ENCODE measurements at places on chromosomes 6 and 20. TPM values are rescaled to one million over a fixed set of nuclear protein-coding genes. Genes with fewer than 3 reads are reported as not detected.

GRCh38 chr6:137731960-137732616 lies 135.0 kb upstream of the TNFAIP3 start:
- DNase-seq = no peak

GRCh38 chr6:166565084-166565967 lies 21.2 kb downstream of the RAMACL start:
- DNase-seq = no peak

DNA sequence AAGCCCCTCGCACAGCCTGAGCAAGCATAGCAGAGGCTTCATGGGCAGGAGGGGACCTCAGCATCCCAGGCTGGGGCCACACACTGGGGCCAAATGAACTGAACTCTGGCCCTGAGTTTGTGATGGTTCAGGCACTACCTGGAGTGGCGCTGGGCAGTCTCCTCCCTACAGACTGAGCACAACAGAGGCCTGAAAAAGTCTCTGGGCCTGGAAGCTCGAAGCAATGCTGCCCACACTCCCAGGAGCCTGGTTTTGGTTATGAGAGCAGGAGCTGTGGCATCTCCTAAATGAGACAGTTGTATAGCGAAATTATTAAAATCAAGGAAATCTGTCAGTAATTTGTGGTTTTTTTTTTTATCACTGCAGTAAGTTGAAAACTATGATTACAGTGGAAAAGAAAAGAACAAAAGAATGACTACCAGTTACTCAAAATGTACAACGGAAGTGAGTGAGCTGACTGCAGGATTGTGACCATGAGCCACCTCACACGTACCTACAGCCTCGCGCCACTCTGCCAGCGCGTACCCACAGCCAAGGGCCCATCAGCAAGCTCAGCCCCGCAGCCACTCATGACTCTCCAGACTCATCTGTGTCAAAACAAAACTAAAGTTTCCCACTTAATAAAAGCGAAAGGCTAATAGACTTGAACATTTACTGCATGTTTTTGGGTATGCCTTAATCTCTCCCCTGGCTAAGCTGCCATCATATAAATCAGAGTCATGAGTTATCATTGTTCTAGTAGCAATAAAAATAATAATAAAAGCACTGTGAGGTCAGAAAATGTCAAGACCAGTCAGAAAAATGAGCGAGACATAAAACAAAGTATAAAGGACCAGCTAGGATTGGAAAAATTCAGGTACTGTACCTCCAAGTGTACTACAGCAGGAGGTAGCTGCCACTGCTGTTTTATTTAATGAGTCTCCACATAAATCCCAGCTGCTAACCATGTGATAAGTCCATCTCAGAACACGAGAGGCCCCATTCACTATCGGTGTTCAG lies 177.0 kb downstream of the FOXC1 start:
- no peak for DNase-seq

GRCh38 chr6:109239160-109239559 lies 143.1 kb downstream of the CD164 start:
- no peak for DNase-seq

GRCh38 chr6:154542747-154543146 lies 32.3 kb upstream of the CNKSR3 start:
- no peak for DNase-seq

DNA sequence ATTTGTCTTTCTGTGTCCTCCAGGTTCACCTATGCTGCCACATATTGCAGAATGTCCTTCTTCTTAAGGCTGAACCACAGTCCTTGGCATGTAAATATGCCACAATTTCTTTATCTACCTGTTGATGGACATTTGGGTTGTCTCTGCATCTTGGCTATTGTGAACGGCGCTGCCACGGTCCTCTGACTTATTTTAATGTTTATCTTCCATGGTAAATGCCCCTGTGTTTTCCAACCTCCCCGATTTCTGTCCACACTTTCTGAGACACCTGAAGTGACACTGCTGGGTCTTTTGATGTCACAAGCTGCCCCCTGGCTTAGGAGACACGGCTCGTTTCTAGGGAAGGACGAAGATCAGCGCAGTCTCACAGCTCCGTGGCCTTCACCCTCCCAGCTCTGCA lies 128.3 kb upstream of the PDE10A start:
- DNase-seq = no peak

MED23 gene
- 12.3 TPM for total RNA-seq

FKBP1C gene
- 0.24 TPM for total RNA-seq

NKAIN4 gene
- not detected for total RNA-seq

DLL1 gene
- 6.4 TPM for total RNA-seq
